Epithelial cell of prostate (primary cell): ENCODE measurements at places on chromosomes 13 and 19.

- DNase-seq, result peak; percentile 10
Measured at GRCh38 chr13:38180126-38180525, 169.5 kb upstream of the UFM1 start.

DNA sequence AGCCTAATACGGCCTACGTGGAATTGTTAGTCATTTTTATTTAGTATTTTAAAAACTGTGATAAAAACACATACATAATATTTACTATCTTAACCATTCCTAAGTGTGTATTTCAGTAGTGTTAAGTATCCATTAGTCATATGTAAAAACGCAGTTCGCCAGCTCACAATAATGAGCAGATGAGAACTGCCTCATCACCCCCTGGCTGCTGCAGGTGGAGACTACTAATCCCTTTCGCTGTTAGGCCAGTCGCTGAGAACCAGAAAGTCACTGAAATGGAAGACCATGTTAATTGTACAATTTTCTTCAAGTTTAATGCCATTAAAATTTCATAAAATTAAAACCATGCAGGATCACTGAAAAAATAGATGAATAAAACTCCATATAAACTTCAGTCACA lies 1.6 kb downstream of the ESD start:
- no peak for DNase-seq

DNA sequence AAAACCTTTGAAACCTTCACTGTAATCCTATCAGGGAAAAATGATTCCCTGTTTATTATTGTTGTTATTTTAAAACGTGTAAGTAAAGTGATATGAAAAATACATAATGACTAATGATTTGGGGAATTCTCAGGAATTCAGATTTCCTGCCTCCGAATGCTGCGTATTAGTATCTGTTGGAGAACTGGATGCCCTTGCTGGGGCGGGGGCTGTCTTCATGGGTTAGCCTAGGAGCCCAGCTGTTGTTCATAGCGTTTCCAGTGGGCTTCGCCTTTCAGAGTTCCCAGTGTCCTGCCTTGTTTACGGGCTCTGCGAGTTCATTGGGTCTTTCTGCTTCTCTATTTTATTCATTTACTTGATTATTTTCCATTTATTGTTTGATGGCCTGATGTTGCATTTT lies 18.4 kb downstream of the NAXD start:
- DNase-seq, result no peak

DNA sequence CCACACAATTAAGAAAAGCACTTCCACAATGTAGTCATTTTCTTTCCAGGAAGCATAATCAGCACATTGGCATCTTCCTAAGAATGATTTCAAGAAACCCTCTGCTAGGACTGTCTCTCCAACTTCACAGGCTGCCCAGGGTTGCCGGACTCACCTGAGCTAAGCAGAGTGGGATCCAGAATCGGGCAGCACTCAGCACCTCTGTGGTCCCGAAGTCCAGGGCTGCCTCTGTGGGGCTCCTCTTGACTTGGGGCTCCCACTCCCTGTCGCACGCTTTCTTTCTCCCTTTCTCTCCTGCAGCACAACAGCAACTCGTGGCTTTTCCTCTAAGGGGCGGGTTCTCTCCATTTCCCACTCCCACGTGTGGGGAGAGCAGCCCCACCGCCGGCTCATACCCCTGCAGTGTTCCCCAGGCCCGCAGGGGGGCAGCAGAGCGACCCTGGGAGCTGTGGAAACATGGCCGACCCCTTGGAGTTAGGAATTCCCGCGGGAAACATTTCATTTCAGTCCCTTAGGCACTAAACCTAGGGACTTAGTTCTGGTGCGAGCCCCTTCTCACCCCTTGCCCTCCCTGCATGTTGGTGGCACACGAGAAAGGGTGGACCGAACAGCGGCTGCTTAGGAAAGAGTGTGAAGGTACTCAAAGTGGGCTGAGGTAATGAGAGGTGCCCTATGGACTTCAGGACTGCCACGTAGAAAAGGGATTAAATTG lies at the start of gene TMEM272:
Gene TMEM272 (minus strand): TSS at position 316 of the 712 bp plus-strand sequence. CDS start 6,647 bp downstream, outside the sequence.
- DNase-seq, result no peak

DNA sequence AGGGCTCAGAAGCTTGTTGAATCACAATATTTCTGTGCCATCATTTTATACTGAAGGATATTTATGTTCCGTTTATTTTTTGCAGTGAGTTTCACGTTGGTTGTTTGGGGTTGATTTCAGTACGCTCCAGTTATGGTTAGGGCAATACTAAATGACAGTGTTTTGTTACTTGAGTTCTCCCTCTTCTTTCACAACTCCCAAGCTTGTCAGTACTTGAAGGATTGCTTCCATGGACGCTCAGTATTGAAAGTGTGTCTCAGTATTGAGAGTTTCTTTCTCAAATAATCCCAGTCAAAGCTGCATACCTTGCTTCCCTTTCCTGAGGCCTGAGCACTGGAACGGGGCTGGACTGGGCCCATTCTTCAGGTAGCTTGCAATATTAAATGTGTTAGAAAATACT lies 38.9 kb downstream of the LACC1 start:
- DNase-seq, result no peak

- no peak for DNase-seq
Measured at GRCh38 chr13:101648766-101649487, 196.5 kb downstream of the ITGBL1 start.

DNA sequence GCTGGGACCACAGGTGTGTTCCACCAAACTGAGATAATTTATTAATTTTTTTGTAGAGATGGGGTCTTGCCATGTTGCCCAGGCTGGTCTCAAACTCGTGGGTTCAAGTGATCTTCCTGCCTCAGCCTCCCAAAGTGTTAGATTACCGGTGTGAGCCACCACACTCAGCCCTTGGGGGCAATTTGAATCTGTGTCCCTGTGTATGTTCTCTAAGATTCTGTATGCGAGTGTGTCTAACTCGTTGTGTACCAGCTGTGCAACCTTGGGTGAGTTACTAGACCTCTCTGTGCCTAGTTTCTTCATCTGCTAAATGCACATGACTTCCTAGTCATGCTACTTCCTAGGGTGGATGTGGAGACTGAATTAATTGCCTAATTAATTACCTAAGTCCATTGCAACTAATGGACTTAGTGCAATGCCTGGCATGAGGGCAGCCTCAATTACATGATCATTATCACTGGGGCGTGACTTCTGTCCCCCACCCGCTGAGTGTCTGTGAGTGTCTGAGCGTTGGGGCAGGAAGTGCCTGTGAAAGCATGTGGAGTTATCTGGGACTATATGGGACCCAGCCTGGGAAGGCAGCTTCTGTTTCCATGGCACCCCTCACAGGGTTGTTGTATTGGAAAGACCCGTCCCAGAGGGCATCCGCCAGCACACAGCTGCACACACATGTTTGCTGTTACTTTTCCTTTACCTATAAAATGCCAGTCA lies 1.8 kb upstream of the NCCRP1 start:
- DNase-seq, result no peak

DNA sequence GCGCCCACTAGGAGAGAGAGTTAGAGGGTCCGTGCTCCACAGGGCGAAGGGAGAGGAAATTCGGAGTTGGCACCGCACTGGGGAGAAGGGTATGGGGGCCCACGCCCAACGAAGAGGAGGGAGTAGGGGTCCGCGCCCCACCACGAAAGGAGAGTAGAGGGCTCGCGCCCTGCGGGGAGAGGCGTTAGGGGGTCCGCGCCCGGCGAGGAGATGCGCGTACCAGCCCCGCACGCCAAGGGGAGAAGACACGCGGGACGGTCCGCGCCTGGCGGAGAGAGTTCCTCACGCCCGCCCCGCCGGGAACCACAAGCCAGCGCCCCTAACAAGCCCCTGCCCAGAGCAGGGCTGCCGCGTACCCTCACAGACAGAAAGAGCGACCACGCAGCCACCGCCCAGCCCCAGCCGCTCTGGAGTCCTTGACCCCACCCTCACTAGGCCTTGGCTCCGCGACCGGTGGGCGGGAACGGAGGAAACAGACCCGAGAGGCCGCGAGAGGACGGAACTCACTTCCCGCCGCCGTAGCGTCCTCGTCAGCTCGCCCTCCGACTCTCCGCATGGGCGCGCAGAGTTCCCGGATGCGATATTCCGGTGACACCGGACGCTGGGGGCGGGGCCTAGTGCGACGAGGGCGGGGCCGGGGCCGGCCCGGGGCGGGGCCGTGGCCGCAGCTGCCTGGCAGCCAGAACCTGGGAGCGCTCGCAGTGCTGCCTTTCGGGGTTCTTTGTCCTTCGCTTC lies 20.0 kb upstream of the ZSCAN18 start:
- no peak for DNase-seq

- DNase-seq, result no peak
Measured at GRCh38 chr13:78478183-78478582, 125.2 kb downstream of the POU4F1 start.

DNA sequence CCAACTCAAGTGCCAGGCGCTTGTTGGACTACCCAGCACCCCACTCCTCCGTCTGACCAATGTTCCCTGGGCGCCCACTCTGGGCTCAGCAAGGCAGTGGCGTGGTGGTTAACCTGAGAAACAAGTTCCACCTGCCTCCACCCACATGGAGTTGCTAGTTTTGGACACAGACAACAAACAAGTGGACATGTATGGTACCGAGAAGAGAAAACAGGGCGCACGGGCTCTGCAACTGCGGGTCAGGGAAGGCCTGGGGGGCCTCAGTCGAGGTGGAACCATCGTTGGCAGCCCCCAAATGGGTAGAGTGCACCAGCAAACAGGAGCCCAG lies 2.5 kb downstream of the MIER2 start:
- DNase-seq, result no peak

GRCh38 chr13:104530741-104531140 lies 1464.5 kb upstream of the SLC10A2 start:
- DNase-seq, result no peak

DNA sequence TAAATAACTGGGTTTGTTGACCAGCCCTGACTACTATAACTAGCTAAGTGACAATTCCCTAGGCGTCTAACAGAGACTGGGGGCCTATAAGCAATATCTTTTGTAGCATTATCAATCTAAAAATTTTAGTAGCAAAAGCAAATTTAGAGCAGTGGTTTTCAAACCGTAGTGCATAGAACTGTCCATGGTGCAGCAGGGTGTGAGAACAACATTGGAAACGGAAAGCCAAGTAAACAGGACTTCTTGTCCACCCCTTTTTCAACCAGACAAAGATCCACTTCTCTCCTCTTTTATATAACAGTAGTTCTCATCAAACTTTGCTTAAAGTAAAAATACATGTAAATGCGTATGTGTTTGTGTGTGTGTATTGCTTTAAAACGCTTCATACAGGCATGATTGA lies 1099.1 kb upstream of the ATXN8OS start:
- no peak for DNase-seq

DNA sequence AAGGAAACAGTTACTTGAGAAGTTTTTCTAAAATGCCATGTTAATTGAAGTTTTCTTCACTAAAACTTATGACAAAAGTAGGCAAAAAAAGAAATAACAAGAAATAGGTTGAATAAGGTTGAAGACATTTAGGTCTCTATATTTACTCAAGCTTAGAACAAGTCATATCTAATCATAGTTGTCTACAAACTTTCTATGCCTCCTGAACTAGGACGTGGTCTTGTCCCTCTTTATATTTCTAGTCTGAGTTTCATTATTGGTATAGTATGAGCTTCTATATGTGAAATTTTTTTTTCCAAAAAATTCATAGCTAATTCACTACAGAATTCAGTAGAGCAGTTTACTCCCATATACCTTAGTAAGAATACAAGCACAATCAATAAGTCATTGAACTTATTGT lies 836.4 kb downstream of the SLITRK6 start:
- no peak for DNase-seq

DNA sequence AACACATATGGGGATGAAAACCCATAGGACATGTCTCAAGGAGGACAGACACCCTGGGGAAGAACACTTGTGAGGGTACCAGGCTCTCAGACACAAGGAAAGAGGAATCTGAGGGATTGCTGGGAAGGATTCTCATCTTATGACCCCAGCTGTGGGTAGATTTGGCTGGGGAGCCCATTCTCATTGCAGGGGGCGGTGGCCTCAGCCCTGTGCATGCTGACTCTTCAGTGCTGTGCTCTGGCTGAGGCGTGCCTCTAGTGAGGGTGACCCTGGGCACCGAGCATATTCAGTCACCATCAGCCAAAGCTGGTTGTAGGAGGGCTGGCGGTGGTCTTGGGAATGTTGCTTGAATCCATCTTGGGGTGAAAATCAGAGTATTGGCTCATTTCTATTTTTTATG lies 140.7 kb downstream of the TM9SF2 start:
- DNase-seq, result no peak

DNA sequence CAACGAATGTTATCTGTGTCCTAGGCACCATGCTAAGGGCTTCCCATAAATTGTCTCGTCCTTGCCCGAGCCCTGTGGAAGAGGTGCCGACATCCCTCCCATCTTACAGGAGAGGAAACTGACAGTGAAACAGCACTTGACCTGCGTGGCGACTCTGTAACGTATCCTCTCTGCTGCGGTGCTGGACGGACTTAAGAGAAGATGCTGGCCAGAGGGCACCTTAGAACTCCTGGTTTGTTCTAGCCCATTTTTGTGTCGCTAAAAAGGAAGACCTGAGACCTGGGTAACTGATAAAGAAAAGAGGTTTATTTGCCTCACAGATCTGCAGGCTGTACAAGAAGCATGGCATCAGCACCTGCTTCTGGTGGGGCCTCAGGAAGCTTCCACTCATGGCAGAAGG lies 68.6 kb downstream of the KCTD15 start:
- no peak for DNase-seq

DNA sequence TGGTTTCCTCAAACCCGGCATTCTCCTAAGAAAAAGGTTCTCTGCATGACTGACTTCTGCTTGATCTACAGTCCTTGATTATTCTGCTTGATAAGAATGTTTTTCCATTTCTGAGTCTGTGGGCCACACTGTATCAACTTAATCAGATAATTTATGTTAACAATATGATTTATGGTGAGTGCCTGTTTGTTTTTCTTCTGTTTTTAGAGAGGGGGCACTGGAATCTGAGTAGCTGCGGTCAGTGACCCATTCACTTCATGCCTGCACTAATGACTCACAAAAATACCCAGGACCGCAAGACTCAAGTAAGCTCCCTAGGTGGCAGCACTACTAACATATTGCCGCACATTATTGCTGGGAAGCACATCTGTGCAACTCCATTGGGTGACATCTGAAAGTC lies 542.3 kb upstream of the ATXN8OS start:
- DNase-seq, result peak; percentile 22

GRCh38 chr13:59034198-59034597 lies 1129.5 kb downstream of the DIAPH3 start:
- no peak for DNase-seq

DNA sequence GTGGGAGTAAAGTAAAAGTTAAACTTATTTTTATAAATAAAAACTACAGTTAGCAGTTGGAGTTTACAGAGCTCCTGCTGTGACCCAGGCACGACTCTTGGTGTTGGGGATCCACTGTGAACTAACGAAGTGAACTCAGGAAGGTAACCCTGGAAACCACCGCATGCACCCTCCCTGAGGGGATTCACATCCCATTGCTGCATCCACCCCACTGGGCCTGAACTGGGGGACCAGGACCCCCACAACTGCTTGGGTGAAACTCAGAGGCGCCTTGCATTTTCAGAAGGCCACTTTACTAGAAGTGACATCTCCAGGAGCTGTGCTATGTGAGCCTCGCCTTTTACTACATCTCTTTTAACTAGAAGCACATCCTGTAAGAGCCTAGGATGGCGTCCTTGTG lies 166.4 kb downstream of the TEX29 start:
- DNase-seq, result no peak

- DNase-seq, result no peak
Measured at GRCh38 chr19:55208880-55209692, at the start of gene PTPRH. Gene PTPRH, minus strand, starts transcription at chr19:55209501. Its CDS starts 68 bp downstream, at chr19:55209433.

- no peak for DNase-seq
Measured at GRCh38 chr13:27442071-27442647, 8.2 kb downstream of the MTIF3 start.
